Right ventricle myocardium inferior (tissue), 1 donor: ENCODE measurements at places on chromosomes 11 and 22. TPM values are rescaled to one million over a fixed set of nuclear protein-coding genes. Genes with fewer than 3 reads are reported as not detected.

FDXACB1 gene
- total RNA-seq = 1.2 TPM

CD3D gene
- total RNA-seq = not detected

DNAJB13 gene
- total RNA-seq = not detected

IL18 gene
- total RNA-seq = 1.8 TPM

MMP10 gene
- not detected for total RNA-seq

RAB36 gene
- 0.54 TPM for total RNA-seq

PKP3 gene
- 0.32 TPM for total RNA-seq

CD6 gene
- total RNA-seq = 0.22 TPM

APOA4 gene
- not detected for total RNA-seq

MRGPRX4 gene
- not detected for total RNA-seq

LGALS12 gene
- total RNA-seq = 2.6 TPM

ZNF280B gene
- total RNA-seq = 0.49 TPM

BIK gene
- total RNA-seq = 0.43 TPM

DNA sequence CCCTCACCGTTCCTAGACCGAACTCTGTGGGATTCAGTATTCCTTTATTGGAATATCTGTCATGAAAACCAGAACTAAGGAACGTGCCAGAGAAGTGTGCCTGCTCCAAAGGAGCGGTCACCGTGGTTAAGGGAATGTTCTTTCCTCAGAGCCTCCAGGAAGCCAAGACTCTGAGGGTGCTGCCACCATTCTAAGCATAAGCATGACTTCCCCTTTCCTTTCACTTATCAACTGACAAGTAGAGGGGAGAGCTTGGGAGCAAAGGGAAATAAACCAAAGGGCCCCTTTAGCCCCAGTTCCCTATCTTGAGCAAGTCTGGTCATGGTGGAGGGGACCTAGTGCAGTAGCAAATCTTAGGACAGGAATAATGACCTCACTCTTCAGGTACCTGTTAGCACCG, 26.8 kb downstream of the CTR9 start:
- no peak for DNase-seq

DNA sequence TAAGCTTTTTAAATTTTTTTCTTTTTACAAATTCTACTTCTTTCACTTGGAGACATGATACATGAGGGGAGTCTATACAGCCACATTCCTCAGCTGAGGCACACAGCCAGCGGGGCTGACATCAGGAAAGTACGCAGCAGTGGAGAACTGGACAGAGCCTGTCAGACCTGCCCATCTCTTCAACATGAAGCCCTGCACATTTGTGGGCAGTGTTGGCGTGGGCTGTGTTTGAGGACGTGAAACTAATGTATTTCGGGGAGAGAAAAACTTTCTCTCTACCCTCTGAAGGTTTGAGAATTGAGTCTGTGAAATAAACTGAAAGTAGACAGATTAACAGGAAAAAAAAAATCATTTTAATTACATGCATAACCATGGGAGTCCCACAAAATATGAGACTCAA, 84.8 kb upstream of the HTATIP2 start:
- no peak for DNase-seq

DNA sequence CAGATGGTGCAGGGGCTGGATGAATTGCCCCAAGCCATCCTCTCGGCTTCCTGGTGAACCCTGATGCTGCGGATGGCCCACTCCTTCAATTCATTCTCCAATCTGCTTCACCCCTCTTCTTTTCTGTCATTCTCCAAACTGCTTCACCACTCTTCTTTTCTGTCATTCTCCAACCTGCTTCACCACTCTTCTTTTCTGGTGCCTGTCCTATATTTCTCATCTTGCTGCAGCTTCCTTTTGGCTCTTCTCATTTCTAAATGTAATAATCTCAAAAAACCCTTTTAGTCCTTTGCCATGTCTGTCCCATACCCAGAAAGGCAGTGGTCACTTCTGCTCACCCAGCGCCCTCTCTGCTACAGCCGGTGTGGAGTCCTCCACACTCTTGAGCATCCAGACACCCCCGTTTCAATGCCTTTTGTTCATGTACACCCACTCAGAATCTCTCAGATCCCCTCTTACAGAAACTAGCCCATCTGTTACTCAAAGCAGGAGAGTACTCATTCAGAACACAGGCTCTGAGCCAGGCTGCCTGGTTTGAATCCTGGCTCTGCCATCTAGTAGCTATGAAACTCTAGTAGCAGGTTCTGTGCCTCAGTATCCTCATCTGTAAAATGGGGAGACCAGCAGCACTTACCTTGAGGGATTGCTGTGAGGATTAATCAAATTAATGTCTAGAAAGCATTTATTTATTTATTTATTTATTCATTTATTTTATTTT, 14.9 kb downstream of the SERPIND1 start:
- no peak for DNase-seq

GRCh38 chr11:19675397-19675796, 37.2 kb upstream of the NAV2 start:
- DNase-seq = no peak

DNA sequence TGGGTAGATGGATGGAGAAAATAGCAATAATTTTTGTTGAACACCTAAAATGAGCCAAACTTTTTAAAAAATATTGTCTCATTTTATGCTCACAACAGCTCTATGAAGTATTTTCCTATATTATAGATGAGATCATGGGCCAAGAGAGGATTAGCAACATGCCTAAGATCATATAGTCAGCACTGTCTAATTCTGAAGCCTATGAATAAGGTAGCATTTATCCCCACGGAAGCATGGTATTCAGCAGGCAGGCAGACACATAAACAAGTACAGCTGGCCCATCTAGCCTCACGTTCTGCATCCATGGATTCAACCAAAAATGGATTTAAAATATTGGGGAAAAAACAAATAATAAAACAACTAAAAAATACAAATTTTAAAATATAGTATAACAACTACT, 21.9 kb upstream of the RAB30 start:
- no peak for DNase-seq

GRCh38 chr11:70324376-70325115, 54.1 kb downstream of the PPFIA1 start:
- no peak for DNase-seq

DNA sequence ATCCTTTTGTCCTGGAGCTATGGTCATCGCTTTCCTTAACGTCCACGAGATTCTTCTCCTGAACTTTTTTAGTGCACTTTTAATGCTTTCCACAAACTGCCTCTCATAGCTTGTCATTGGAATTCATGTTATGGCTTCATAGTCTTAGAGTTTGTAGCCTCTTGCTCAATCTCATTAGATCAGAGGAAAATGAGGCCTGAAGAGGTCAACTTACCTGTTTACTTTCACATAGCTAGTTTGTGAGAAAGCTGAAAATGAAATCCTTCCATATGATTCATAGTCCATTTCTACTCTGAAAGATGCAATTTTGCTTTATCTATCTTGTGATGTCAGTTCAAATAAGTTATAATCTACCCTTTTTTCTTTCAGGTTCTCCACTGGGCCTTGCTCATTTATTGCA, 1747.2 kb upstream of the RAG2 start:
- no peak for DNase-seq

GRCh38 chr11:68118706-68119448, 2.3 kb downstream of the CHKA start:
- no peak for DNase-seq

DNA sequence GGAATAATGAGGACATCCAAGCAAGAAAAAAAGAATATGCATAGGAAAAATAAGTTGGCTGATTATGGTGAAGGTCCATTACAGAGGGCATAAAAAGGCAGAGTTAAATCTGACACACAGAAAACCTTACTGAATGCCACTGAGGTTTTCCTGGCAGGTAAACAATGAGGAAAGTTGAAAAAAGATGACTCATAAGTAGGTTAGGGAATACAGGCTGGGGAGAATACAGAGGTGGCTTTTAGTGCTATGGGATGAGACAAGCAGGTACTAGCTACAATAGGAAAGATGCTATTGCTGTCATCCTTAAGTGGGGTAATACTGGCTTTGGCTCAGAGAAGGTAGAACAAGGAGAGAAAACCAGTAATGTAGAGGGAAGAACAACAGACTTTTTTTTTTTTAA, 44.7 kb downstream of the CSTF3 start:
- no peak for DNase-seq

- DNase-seq = no peak
Observed at GRCh38 chr11:78414321-78415051, 3.1 kb downstream of the GAB2 start.

- DNase-seq = peak; percentile 85
Observed at GRCh38 chr22:28009272-28009827, 90.3 kb upstream of the PITPNB start.

DNA sequence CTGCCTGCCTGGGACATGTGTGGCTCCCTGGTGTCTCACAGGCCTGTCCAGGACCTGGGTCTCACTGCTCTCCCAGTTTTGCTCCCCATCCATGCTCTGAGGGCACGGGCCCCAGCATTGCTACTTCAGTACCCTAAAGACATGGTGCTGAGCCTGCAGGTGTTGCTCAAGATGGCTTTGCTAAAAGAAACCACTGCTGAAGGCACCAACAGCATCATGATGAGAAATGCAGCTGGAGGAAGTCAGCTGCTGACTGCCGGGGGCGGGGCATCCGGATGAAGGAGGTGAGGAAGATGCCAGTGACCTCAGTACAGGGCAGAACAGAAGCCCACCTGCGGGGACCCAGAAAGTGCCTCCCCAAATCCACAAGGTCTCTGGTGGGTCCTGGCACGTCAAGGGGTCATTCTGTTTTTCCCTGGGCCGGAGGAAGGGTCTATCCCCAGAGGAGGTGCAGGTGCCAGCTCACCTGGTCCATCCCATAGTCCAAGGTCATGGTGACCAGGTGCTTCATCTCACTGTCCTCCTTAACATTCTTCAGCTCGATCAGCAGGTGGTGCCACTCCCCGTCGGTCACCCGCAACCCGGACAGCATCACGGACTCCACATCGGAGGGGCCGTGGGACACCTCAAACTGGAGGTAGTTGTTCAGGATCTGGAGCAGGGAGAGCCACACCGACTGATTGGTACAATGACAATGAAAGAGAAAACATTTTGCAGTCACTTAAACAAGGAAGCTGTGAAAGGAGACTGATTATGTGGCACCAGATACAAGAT, 63.9 kb downstream of the TRMU start:
- DNase-seq = no peak

DNA sequence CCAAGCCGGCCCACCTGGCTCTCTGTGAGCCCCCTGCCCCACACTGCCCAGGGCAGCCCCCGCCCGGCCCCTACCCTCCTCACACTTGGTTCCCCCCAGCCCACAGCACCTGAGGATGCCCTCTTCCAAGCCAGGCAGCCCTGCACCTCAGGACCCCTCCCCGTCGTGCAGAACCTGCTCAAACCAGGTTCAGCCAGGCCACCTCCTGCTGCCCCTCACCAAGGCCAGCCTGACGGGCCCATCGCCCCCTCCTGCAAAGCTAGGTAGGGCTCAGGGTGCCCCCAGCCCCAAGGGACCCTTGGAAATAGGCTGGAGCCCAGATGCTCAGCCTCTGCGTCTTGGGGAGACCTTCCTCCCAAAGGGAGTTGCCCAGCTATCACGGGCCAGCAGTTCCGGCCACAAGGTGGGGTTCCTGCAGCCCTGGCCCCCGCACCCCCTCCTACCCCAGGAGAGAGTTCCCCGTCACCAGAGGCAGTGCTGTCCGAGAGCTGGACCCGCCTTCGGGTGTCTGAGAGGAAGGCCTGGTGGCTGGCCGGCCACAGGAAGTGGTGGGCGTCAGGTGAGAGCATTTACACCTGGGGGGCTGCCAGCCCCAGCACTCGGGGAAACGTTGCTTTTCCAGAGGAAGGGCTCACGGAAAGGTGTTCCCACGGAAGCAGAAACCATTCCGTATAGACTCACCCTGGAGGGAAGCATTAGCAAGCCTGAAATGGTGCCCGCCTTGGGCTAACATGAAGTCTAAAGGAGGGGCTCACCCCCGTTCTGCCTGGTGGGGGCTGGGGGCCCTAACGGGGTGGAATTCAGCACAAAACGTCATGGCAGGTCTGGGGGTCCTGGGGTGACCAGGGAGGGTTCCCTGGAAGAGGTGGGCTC, 3.2 kb upstream of the SYT8 start:
- DNase-seq = peak; percentile 40

GRCh38 chr11:76649011-76649410, 21.5 kb downstream of the LRRC32 start:
- DNase-seq = no peak

DNA sequence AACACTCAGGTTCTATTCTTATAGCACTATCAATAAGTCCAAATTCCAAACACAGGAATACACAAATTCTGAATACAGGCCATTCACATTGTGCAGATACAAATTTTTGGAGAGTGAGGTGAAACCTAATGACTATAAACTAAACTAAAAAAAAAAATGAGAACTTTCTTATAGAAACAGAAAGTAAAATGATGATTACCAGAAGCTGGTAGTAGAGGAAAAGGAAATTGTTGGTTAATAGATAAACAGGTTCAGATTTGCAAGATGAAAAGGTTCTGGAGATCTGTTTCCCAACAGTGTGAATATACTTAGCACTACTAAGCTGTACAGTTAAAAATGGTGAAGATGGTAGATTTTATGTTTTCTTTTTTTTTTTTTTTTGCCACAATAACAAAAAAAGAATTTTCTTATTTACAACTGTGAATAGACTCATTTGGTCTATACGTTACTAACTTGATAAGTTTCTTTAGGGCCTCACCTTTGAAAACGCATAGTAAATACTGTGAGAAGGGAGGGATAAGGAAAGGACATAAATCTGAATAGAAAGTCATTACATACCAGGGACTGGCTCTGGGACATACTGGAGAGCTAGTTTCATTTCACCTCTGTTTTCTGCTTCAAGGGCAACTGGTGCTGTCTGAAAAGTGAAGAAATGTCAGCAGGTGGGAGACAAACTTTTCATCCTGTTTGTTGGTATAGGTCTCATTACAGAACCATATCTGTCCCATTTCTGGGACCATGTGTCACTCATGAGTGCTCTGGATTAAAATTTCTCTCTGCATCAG, 14.2 kb upstream of the CCDC89 start:
- DNase-seq = no peak

DNA sequence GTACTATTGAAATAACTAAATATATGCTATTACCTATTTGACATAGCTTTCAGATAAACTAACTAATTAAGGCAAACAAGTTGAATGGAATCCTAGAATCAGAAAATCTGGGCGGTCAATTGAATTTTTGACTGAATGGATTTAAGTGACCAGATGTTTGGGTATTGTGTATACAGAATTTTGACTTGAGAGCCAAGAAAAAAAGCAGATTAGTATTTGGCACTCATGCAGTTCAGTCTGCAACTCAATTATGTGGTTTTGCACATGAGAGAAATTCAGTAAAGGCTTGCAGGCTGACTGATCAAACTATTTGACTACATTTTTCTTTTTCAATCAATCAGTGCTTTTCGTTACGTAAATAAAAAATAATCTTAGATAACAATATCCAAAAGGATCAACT, 254.8 kb downstream of the GUCY1A2 start:
- DNase-seq = no peak

- DNase-seq = no peak
Observed at GRCh38 chr11:11072067-11072466, 214.2 kb upstream of the ZBED5 start.

GRCh38 chr11:125883375-125883774, 4.1 kb upstream of the HYLS1 start:
- DNase-seq = no peak

GRCh38 chr11:105577641-105578040, 32.2 kb upstream of the GRIA4 start:
- no peak for DNase-seq

- DNase-seq = peak; percentile 53
Observed at GRCh38 chr11:2592559-2593392, 107.0 kb downstream of the KCNQ1OT1 start.

GRCh38 chr11:84097186-84097585, 811.0 kb upstream of the CCDC90B start:
- no peak for DNase-seq

GRCh38 chr11:35662061-35662648, 420 bp upstream of the TRIM44 start:
- DNase-seq = no peak
